ENCODE measurements at places on chromosomes 5 and 9.

GRCh38 chr9:25813478-25813877 lies 135.2 kb upstream of the TUSC1 start:
- DNase-seq = no peak

GRCh38 chr9:82024908-82025307 lies 36.3 kb downstream of the SPATA31D1 start:
- no peak for DNase-seq

DNA sequence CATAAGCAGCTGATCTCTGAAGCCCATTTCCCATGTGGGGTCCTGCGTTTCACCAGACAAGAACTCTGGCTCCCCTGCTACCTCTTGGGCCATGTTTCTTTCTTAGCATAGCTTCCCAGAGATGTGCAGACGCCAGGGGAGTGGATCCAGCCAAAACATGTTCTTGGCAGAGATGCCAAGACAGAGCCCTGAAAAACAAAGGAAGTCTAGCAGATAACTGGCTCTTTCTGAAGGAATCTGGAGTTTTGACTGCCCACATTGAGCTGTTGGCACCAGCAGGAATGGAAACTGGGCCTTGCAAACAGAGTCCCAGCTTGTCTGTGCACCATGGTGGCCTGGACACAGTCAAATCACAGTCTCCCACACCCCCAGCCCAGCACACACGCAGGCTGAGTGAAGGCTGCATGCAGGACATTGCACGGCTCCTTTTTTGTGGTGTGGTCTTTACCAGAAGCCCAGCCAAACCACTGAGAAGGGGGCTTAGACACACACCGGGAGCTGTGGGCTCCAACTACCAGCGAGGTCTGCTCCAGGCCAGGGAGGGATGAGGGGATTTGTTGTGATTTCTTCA lies 114.7 kb downstream of the SNX18 start:
- DNase-seq = no peak

- DNase-seq = no peak
Observed at GRCh38 chr9:16361118-16361517, 509.4 kb downstream of the BNC2 start.

GRCh38 chr5:575636-576035 lies 36.5 kb upstream of the CEP72 start:
- DNase-seq = no peak

DNA sequence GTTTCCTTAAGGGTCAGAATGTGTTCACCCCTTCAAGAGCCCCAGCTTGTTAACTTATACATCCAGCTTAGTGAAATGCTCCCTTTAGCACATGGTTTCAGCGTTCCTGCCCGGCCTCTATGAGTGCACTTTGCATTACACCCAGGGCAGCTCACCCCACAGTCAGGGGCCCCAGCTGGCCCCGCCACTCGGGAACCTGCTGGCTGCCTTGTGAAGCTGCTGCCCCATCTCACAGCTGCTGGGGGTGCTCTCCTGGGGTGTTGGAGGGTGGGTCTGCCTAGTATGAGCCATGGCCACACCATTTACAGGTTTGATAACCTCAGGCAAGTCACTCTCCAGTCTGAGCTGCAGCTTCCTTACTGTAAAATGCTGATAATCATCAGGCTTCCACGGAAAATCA lies 32.2 kb downstream of the HRH2 start:
- no peak for DNase-seq

- DNase-seq = no peak
Observed at GRCh38 chr9:129146441-129146941, 31.6 kb downstream of the IER5L start.

DNA sequence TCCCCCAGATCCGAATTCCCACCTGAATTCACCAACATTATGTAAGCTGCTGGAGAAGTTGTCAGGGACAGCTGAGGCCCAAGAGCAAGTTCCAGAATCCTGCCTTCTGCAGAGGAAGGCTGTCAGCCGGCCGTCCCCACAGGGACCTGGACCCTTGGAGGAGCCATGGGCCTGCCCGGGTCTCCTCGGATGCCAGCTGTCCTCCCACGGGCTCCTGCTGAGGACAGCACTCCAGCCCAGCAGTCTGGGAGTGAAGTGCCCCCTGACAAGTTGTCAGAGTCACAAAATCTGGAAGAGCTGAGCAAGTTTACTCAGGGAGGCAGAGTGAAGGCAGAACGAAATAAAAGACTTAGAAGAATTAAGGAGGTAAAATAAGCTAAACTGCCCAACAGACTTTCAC lies 192.5 kb upstream of the DAPK1 start:
- DNase-seq = no peak

Data from T-helper 22 cell (primary cell).